ENCODE measurements at places on chromosomes 13 and 19. TPM values are rescaled to one million over a fixed set of nuclear protein-coding genes. Genes with fewer than 3 reads are reported as not detected.
A peak's percentile ranks its signal among the peaks of the same experiment; 100 is the strongest.

The LILRA5 gene
- total RNA-seq: not detected

The KLF12 gene
- 33.6 TPM for total RNA-seq

The FFAR1 gene
- not detected for total RNA-seq

The ZNF653 gene
- total RNA-seq: 24.4 TPM

The SELENOV gene
- not detected for total RNA-seq

The NHLRC3 gene
- total RNA-seq: 20.4 TPM

The TEX26 gene
- not detected for total RNA-seq

The NXNL1 gene
- total RNA-seq: not detected

The RDH8 gene
- not detected for total RNA-seq

- H3K4me1 ChIP-seq: no peaks in the 10 kb centered on the region
- no peak for DNase-seq
- H3K27me3 ChIP-seq: peaks cover 8% of the 10 kb centered on the region
- no peak overlapping the region for H3K4me3 ChIP-seq
Measured at GRCh38 chr13:38680912-38681311, 6.0 kb upstream of the FREM2 start.

GRCh38 chr19:17680230-17680722, 7.9 kb downstream of the UNC13A start:
- H3K4me1 ChIP-seq: peaks cover 2% of the 10 kb centered on the region
- DNase-seq: peak; percentile 25
- peaks cover 57% of the 10 kb centered on the region for H3K27me3 ChIP-seq
- no peaks in the 10 kb centered on the region for H3K36me3 ChIP-seq

- no peak for DNase-seq
- peaks cover 31% of the 10 kb centered on the region for H3K36me3 ChIP-seq
- peak overlapping the region; percentile 97 for H3K27ac ChIP-seq
Measured at GRCh38 chr19:39434123-39435076, 1.3 kb downstream of the RPS16 start.

DNA sequence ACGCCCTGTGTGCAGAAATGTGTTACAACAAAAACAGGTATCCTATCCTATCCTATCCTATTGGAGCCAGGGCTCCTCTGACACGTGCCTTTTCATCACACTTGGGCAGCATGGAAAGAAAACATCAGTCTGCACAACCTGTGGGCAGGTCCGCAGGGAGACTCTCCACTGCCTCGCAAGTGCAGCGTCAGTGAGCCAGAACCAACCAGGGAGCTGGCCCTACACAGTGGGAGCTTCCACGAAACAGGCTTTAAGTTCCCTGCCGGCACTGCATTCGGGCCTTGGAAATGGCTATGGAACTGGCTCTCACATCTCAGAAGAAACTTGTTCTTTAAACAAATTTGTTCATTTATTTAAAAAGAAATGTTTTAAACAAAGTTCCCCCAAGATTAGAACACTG, 49.5 kb downstream of the SLC7A1 start:
- H3K4me3 ChIP-seq: no peak overlapping the region
- peak overlapping the region; percentile 33 for H3K27ac ChIP-seq
- no peaks in the 10 kb centered on the region for H3K27me3 ChIP-seq
- no peak for DNase-seq
- peaks cover 21% of the 10 kb centered on the region for H3K36me3 ChIP-seq

DNA sequence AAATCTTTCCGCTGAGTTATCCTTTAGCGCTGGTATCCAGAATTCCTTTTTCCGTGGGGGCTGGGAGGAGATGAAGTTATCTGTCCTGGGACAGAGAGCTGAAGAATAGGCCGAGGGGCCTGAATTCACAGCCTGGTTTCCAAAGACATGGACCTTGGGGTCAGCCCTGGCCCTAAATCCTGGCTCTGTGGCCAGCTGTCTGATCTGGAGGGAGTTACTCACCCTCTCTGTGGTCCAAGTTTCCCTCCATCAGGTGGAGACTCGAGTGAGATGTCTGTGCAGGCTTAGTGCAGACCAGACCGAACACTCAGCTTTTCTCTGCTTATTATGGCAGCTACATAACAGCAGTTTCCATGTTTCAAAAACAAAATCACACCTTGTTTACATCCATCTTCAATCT, 59.6 kb downstream of the CDADC1 start:
- H3K27me3 ChIP-seq: no peaks in the 10 kb centered on the region
- no peak overlapping the region for H3K4me3 ChIP-seq
- no peak overlapping the region for H3K27ac ChIP-seq
- DNase-seq: no peak
- peaks cover 2% of the 10 kb centered on the region for H3K4me1 ChIP-seq
- H3K36me3 ChIP-seq: no peaks in the 10 kb centered on the region

GRCh38 chr13:99778500-99778899, 193.1 kb downstream of the ZIC5 start:
- H3K36me3 ChIP-seq: peaks cover 3% of the 10 kb centered on the region
- no peak overlapping the region for H3K4me3 ChIP-seq
- no peak for DNase-seq
- H3K27ac ChIP-seq: no peak overlapping the region
- H3K27me3 ChIP-seq: no peaks in the 10 kb centered on the region

GRCh38 chr19:43524922-43525835, 1.8 kb downstream of the ETHE1 start:
- no peaks in the 10 kb centered on the region for H3K27me3 ChIP-seq
- H3K4me1 ChIP-seq: peaks cover 28% of the 10 kb centered on the region
- H3K4me3 ChIP-seq: peak overlapping the region; percentile 95
- DNase-seq: peak; percentile 43
- H3K36me3 ChIP-seq: peaks cover 7% of the 10 kb centered on the region

- no peak for DNase-seq
- H3K27me3 ChIP-seq: no peaks in the 10 kb centered on the region
- peaks cover 39% of the 10 kb centered on the region for H3K36me3 ChIP-seq
- peaks cover 30% of the 10 kb centered on the region for H3K4me1 ChIP-seq
- H3K4me3 ChIP-seq: no peak overlapping the region
Measured at GRCh38 chr13:30622551-30622950, 4.8 kb downstream of the USPL1 start.

- H3K36me3 ChIP-seq: no peaks in the 10 kb centered on the region
- DNase-seq: no peak
- H3K27ac ChIP-seq: no peak overlapping the region
- H3K4me1 ChIP-seq: no peaks in the 10 kb centered on the region
- H3K27me3 ChIP-seq: peaks cover 12% of the 10 kb centered on the region
Measured at GRCh38 chr19:29247872-29248271, 34.9 kb upstream of the UQCRFS1 start.

GRCh38 chr13:110546926-110547325, 14.6 kb downstream of the RAB20 start:
- H3K27me3 ChIP-seq: no peaks in the 10 kb centered on the region
- H3K4me3 ChIP-seq: no peak overlapping the region
- no peak for DNase-seq
- H3K36me3 ChIP-seq: peaks cover 2% of the 10 kb centered on the region
- no peaks in the 10 kb centered on the region for H3K4me1 ChIP-seq
- no peak overlapping the region for H3K27ac ChIP-seq

DNA sequence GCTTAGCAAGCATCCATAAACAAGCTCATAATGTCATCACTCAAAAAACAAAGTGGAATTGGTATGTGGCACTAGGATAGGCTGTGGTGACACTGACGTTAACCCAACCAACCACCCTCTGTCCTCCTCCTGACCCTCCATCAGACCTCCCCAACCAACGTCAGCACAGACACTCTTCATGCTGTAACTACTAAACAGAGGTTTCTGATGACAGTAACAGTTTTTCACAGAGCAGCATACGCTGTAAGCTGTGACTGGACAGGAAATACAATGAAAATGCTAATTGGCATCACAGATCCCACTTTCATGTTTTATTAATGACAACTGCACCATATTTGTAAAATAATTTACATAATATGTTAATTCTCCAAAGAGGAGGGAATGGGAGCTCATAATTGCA, 238.0 kb downstream of the IRS2 start:
- H3K4me3 ChIP-seq: no peak overlapping the region
- H3K27me3 ChIP-seq: peaks cover 4% of the 10 kb centered on the region
- no peaks in the 10 kb centered on the region for H3K36me3 ChIP-seq
- no peaks in the 10 kb centered on the region for H3K4me1 ChIP-seq

DNA sequence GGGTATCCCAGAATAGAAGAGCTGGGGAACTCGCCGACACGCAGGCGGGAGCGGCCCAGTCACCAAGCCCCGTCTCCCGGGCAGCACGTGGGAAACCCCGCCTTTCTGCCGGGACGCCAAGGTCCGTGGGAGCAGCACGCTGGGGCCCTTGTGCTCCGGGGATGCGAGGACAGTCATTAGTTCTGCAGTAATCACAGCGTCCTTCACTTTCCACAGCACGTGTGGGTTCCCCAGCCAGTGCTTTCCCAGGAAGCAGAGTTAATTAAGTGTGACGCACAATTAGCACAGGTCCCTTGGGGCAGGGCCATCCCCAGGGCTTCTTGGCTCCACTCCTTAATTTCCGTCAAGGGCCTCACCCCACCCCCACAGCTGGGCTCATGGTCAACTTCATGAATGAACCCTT, 64.3 kb upstream of the C13orf46 start:
- H3K4me3 ChIP-seq: no peak overlapping the region
- H3K27me3 ChIP-seq: no peaks in the 10 kb centered on the region
- no peak overlapping the region for H3K27ac ChIP-seq
- DNase-seq: no peak
- H3K4me1 ChIP-seq: peaks cover 11% of the 10 kb centered on the region

GRCh38 chr19:2083174-2083854, 12.8 kb downstream of the MOB3A start:
- peak overlapping the region; percentile 98 for H3K27ac ChIP-seq
- H3K36me3 ChIP-seq: peaks cover 77% of the 10 kb centered on the region
- no peaks in the 10 kb centered on the region for H3K27me3 ChIP-seq
- DNase-seq: peak; percentile 80
- peak overlapping the region; percentile 99 for H3K4me3 ChIP-seq

DNA sequence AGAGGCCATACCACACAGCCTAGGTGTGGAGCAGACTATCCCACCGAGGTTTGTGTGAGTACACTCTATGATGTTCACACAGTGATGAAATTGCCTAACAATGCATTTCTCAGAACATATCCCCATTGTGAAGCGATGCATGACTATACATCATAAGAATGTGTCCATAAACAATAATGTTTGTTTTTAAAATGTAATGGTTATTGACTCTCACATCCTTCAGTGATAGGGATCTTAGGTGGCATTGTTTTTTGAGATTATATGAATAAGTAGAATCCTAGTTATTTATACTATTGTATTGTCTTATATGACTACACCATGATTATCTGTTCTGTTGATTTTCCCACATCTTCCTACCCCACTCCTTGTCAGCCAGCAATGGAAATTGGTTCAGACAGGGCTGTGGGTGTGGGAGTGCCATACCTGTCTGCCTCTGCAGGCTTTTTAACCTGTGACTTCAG, 13.6 kb downstream of the CCNA1 start:
- no peak for DNase-seq
- peaks cover 17% of the 10 kb centered on the region for H3K27me3 ChIP-seq
- H3K4me3 ChIP-seq: no peak overlapping the region

GRCh38 chr13:48662226-48662625, 8.5 kb downstream of the CYSLTR2 start:
- H3K4me3 ChIP-seq: no peak overlapping the region
- no peak for DNase-seq
- peaks cover 13% of the 10 kb centered on the region for H3K4me1 ChIP-seq
- no peak overlapping the region for H3K27ac ChIP-seq
- peaks cover 6% of the 10 kb centered on the region for H3K36me3 ChIP-seq

- DNase-seq: no peak
- no peak overlapping the region for H3K4me3 ChIP-seq
- H3K27me3 ChIP-seq: no peaks in the 10 kb centered on the region
- no peak overlapping the region for H3K27ac ChIP-seq
Measured at GRCh38 chr13:21008026-21008425, 53.4 kb downstream of the LATS2 start.

- DNase-seq: no peak
- H3K4me3 ChIP-seq: no peak overlapping the region
- H3K36me3 ChIP-seq: no peaks in the 10 kb centered on the region
- H3K4me1 ChIP-seq: no peaks in the 10 kb centered on the region
- no peaks in the 10 kb centered on the region for H3K27me3 ChIP-seq
- no peak overlapping the region for H3K27ac ChIP-seq
Measured at GRCh38 chr13:109131698-109132257, 502.4 kb downstream of the MYO16 start.
